NCI-H187 (cell line): ENCODE measurements at places on chromosomes 4 and X.

DNA sequence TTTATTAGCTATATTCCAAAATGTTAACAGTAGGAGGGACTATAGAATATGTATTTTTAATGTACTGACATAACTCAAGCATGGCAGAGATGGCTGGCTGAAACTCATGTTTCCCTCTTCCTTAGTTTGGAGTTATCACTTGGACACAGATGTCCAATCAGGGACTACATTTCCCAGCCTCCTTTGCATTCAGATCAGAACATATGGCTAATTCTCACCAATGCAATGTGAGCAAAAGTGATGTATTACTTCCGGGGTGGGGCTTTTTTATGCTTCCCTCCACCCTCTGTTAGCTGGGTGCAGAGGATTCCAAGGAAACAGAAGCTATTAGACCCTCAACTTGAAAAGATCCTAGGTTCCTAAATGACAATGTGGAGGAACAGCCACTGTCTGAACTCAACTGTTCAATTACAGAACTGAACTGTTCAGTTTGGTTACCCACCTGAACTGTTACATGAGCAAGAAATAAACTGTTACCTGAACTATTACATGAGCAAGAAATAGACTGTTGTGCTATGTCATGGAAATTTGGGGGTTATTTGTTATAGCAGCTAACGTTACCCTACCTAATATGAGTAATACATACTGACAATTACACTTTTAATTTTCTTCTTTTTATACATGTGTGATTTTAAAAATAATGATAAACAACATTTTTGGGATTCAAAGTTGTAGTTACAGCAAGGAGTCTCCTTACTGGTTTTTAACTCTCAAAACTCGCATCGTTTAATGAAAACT is 29.6 kb upstream of the ERVMER34-1 start:
- DNase-seq: no peak

DNA sequence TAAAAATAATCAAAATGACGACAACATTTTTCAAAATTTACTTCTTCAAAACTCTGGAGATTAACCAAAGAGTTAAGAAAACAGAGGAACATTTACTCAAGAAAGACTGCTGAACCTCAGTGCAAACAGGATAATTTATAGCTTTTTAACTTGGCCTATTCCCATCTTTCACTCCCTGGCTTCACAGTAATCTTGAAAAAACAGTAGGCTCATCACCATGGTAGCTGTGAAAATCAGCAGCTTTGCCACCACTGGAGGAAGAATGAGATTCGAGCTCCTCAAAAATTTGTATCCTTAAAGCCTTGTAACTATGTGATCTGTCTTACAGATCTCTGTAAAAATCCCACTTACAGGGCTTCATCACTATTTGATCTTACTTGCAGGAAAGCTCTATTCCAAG is 447.7 kb upstream of the CTSO start:
- no peak for DNase-seq

DNA sequence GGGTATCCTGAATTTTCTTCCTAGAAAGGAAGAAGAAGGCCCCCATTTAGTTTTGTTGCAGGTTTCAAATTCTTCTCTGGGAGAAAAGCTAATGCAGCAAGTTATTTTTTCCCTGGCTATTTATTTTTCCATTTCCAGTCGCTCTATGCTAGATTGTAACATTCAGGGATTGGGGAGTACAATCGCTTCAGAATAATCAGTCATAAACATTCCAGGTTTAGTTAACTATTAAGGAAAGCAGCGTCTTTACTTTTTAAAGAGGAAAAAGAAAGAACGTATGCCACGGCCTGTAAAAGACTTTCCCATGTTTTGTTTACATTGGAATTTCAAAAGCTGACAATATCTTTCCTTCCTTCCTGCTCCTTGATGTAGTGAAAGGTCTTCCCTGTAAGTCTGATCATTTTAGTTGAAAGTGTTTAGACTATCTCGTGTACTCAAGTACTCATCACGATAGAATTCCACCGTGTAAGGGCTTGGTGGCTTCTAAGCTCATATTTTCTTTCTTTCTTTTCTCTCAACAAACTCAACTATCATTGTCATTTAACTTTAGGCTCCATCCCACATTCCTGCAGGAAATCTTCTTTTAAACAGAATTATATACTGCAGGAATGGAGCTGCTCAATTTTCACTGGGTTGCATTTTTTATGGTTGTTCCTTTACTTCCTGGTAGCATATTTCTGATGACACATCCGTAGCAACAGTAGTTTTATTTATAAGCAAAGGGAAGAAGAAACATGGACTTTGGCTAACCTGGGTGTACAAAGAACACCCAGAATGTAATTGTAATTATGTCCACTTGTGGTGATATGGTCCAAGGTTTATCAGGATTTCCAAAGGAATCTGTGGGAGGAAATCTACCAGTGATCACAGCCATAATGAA is 213.1 kb upstream of the FAT1 start:
- DNase-seq: no peak

DNA sequence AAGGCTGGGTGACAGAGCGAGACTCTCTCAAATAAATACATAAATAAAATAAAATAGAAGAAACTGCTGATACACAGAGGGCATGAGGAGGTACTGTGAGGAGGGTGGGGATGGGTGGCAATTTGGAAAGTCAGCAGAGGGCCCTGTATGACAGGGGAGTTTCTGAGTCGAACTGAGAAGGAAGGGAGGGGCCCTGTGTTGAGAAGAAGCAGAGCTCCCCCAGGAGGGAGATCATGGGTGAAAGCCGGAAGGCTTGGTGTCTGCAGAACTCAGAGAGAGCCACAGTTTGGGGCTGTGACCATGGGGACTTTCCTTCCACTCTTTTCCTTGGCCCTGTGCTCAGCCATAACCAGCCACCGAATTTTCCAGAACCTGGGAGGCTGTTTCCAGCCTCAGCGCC is 24.8 kb upstream of the AFAP1 start:
- DNase-seq: no peak

GRCh38 chrX:101407167-101407747 is 468 bp downstream of the GLA start:
- no peak for DNase-seq

- DNase-seq: no peak
Measured at GRCh38 chr4:42397635-42398170, 415 bp downstream of the SHISA3 start.

DNA sequence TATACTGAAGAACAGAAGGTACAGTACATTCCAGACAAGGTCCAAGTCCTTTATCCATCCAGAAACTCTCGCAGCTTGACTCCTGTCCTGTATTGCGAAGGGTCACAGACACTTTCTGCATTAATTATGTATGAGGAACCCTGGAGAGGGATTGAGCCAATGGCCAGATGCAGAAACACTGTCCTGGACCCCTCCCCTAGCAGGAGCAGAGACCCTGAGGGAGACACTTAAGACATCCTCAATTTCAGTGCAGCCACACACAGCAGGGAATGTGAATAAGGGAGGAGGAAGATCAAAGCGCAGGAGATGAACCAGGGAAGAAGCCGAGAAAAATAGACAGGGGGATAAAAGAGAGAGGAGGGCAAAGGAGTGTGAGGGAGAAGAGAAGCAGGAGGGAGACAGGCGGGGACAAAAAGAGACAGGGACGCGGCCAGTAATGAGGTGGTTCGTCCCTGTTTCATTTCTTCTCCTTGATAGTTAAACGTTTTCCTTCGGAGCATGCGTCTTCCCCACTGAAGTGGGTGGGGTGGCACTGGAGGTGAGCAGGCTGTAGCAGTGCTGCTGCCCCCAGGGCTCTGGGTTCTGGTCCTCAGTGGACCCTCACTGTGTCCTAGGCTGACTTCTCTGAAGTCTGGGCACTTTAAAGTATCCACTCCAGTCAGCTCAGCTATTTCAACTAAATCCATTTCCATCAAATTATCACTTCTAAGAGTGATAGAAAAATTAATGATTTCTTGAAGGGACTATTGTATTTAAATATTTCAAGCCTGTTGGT is 356.4 kb upstream of the NOCT start:
- DNase-seq: no peak

DNA sequence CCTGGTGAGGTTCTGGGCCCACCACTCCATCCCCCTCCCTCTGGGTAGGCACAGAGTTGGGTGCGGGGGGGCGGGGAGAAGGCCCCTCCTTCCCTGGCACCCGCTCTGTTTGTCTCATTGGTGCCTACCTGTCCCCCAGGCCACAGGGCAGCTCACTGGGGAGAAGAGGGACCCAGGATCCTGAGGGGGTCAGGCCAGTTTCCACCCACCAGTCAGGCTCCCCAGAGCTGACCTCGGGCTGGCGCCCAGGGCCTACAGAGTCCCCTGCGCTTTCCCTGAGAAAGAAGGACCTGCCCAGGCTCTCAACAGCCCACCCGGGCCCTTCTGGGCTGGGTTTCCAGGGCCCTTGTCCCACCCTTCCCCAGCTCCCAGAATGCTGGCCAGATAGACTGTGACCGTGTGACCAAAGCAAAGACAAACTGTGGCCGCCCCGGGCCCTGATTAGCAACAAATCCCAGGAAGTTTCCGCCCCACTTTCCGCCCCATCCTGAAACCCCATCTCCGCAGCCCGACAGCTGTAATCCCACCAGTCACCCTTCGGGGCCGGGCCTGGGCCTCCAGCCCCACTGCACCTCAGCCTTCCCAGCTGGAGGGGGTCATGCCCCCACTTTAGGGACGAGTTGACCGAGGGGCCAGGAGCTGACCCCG is 33.8 kb upstream of the FGFR3 start:
- DNase-seq: no peak

- no peak for DNase-seq
Measured at GRCh38 chr4:184598753-184599491, 50.3 kb downstream of the CASP3 start.

DNA sequence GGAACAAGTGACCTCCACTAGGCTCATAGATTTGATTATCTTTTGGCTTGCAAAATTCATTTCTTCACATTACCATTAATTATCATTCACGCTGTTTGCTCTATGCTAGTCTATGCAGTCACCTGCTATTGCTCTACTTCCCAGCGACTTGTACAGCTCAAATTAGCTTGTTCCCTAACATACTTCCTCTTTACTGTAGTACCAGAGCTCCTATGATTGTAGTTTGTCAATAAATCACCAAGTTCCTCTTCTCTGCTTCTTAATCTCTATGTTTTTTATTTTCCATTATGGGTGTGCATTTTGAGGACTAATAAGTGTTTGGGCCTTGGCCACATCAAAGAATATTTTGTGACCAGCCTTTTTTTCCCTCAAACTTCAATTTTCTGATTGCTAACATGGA is 6.2 kb upstream of the GSPT2 start:
- DNase-seq: no peak

DNA sequence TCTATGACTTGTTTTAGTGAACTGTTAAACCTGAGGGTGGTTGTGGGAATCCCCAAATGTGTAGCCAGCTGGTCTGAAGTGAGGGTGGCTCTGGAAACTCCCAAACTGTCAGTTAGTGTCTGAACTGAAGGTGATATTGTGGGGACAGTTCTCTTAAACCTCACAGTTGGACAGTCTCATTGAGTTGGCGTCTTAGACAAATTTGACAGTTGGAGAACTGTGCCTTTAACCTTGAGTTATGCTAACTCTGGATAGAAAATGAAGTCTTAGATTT is 20.7 kb upstream of the CTSO start:
- DNase-seq: no peak

DNA sequence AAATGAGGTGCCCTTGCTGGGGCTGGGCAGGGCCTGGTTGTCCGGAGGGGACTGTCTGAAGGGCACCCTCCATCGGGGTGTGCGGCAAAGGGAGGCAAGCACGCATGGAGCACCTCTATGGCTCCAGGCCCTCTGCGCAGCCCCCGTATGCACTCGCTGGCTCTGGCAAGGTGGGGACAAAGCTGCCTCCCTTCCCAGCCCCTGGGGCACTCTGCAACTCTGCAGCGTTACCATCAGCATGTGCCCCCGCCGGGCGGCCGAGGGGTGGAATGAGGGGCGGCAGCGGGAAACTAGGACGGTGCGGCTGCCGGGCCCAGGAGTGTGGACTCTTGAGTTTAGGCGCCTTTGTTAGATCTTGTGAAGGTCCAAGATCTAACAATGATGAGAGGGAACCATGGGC is 26.4 kb downstream of the TRMT44 start:
- no peak for DNase-seq

DNA sequence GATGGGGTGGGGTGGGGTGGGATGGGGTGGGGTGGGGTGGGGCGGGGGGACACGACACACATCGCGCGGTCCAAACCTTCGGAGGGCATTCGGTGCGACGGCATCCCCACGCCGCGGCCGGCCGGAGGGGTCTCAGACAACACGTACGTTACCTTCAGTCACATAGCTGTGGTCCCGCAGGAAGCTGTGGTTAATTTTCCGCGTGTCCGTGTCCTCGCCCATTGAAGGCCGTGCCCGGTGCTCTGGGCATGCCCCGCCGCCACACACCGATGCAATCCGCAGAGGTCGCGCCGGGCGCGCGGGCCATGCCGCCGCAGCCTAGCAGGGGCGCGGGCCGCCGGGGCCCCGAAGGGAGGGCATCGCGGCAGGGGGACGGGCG is 417 bp downstream of the PPP2R2C start:
- DNase-seq: no peak

DNA sequence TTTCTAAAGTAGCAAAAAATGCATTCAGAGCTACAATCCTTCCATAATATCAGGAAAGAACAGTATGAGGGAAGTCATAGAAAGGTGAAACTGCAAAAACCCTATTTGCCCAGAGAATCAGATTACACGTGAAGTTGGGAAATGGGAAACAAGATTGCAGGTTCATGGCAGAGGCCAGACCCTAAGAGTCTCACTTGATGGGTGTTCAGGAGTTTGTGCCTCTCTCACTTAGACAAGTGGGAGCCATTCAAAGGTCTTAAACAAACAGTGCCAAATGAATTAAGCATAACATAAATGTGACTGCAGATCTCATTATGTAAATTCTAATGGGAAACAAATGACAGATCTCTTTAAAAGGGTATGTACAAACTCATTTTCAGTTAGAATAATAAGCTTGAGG is 91.6 kb downstream of the ARAP2 start:
- DNase-seq: peak; percentile 59

DNA sequence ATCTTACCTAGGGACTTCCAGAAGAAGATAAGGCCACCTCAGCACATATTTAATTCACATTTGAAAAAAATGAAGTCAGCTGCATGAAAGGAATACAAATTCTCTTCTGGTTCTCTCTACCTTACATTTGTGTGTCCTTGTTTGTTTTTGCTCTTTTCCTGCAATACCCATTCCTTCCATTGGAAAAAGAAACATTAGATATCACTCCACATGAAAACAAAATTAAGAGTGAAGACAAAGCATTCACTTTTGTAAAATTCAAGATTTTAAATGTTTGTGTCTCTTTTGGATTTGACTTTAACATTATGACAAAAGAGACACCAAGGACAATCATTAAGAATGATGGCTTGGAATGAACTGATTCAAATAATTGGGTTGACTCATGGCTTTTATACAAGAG is 1351.8 kb downstream of the FSTL5 start:
- DNase-seq: no peak

GRCh38 chrX:7146703-7147412 is 654 bp upstream of the STS start:
- no peak for DNase-seq
